ENCODE measurements at places on chromosomes 13 and 19.
A peak's percentile ranks its signal among the peaks of the same experiment; 100 is the strongest.

DNA sequence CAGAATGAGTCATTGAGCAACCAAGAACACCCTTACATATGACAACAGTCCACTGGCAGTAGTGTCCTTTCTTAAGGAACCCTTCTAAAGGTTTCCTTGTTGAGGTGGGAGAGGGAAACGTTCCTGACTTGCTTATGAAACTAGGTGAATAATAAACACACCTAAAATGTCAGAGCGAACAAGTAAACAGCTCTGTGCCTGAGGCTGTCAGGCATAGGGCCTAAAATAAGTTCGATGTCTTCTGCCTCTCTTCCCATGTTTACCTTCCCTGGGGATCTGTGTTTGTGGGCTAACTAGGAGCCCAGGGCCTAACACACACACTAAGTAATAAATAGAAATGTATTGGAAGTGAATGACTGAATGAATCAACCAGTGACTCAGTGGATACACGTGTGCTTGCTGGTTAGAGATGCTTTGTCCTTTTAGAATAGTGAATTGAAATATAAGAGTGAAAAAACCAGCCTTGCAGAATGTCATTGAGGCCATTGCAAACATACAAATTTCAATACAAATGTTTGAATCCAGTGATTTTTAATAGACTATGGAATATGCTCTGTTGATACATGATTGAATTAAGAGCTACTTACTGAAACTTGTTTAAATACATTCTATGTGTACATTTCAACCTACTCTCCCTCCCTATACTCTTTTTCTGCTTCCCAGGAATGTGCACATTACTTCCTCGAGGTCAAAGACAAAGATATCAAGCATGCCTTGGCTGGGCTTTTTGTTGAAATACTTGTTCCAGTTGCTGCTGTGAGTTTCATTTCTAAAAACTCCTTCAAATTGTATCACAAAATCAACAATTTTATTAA is 102.9 kb downstream of the FRY start:
- no peak for DNase-seq

- DNase-seq: no peak
These were observed 56.5 kb downstream of the KCTD12 start for GRCh38 chr13:76829572-76830327.

DNA sequence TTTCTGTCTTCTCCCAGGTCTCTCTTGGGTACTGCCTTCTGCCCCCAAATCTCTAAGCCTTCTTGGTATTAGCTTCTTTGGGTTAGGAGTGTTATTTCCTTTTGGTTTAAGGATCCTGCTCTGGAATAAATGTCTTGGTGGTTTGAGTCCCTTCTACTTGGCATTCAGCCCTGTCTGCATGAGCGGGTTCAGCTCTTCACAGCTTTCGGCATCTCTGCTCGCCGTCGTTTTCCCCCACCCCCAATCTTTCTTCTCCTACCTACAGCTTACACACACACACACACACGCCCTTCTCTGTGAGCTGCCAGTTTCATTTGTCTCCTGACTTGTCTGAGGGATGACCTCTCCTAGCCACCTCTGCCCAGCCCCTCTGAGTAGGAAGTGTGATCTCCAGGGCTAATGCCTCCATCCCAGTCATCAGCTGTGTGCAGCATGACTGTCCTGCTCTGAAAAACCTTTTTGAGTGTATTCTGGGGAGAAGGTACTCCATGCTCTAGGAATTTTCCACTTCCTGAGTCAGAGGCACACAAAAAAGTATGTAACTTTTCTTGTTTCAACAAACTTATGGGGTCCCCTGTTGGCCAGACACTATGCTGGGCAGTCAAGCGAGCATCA is 4.7 kb downstream of the CNOT3 start:
- no peak for DNase-seq

GRCh38 chr19:53511933-53512374 is 26.0 kb upstream of the ZNF331 start:
- DNase-seq: peak; percentile 59

- peak; percentile 89 for DNase-seq
These were observed 3.1 kb upstream of the TNFAIP8L1 start for GRCh38 chr19:4636151-4636717.

GRCh38 chr13:102289606-102290005 is 112.2 kb downstream of the FGF14 start:
- no peak for DNase-seq

- no peak for DNase-seq
These were observed 30.7 kb downstream of the NFIX start for GRCh38 chr19:13025819-13026456.

GRCh38 chr13:101640788-101641400 is 188.4 kb downstream of the ITGBL1 start:
- DNase-seq: peak; percentile 43

GRCh38 chr13:22652796-22653195 is 528.0 kb upstream of the SGCG start:
- DNase-seq: no peak

DNA sequence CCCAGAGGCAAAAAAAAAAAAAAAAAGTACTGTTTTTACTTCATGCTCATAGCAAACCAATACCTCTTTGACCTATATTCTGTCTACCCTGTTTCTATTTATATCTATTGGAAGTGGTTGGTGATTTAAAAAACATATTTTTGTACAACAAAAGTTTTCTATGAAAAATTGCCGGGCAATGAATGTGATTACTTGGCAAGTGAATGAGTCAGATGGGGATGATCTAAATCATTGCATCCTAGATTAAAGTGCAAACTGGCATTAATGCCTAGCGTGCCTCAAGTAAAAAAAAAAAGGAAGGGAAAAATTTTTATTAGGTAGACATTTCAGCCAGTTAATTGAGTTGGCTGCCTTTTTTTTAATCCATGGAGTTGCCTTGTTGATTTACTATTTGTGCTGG is 500.6 kb downstream of the KCTD12 start:
- DNase-seq: no peak

DNA sequence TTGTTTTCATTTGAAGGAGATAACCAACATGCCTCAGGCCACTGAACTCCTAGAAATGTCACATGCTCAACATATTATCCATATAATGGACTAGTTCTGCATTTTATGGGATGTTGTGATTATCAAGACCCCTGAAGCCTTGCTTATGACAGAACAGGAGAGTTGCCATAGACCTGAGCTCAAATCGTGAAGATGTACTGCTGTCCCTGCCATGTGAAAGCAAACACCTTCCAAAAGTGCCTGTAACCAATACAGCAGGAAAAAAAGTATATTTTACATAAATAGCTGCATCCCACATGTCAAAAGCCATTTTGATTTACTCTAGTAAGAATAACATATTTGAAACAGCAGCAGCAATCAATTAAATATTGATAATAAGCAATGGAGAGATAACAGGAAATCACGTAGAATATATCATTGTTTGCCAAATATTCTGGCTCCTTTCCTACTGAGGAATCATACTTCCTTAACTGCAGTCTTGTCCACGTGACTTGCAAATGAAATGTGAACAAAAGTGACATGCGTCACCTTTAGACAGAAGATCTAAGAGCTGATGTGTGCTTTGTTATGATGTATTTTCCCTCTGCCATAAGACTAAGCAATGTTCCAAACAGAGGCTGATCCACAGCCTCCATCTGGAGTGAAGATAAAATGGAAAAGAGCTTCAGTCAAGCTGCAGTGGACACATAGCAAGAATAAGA is 33.5 kb downstream of the SLC25A30 start:
- DNase-seq: no peak

DNA sequence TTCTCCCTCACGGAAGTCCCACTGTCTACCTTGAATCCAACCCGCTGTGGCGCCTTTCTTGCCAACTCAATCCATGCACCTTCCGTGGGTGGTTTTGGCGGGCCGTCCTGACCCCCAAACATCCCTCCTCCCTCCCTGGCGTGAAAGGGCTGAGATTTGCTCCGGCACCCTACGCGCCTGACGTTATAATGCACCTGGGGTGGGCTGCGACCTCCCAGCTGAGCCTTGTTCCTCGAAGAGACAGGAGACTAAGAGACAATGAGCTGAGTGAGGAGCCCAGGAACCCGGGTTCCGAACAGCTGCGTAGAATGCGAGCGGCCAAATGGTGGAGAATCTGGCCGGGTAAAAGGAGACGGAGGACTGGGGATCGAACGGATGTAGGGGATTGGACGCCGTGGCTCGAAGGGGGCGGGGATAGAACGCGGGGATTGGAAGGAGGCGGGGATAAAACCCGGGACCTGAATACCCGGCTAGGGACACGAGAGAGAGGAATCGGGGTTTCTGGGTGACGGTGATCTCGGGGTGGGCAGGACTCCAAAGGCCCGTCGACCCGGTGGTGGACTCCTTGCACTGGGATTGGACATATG is at the start of gene CPT1C:
TSS of gene CPT1C (plus strand) at position 461 of the 587 bp plus-strand sequence. CDS start 1,137 bp downstream, outside the sequence.
- peak; percentile 53 for DNase-seq

- no peak for DNase-seq
These were observed 380.2 kb downstream of the FGF9 start for GRCh38 chr13:22050951-22051563.

Measured in HAP-1 (cell line).